T-helper 9 cell (primary cell): ENCODE measurements at places on chromosomes 16 and 17.

GRCh38 chr17:69170377-69170776 is 28.7 kb upstream of the ABCA6 start:
- no peak for DNase-seq

DNA sequence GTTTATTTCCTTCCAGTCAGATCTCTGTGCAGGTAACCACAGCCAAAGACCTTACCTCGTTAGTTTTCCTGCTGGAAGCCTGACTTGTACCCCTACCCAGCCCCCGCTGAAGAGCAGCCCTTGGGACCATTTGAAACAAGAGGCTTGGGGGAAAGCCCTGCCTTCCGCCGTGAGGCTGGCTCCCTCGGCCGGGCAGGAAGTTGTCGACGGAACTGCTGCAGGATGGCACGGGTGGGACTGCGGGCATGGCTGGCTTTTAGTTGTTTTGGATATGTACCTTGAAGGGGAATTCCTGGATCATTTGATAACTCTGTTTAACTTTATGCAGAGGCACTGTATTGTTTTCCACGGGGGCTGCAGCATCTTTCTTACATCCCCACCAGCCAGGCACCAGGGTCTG is 49.0 kb upstream of the ENDOV start:
- no peak for DNase-seq

DNA sequence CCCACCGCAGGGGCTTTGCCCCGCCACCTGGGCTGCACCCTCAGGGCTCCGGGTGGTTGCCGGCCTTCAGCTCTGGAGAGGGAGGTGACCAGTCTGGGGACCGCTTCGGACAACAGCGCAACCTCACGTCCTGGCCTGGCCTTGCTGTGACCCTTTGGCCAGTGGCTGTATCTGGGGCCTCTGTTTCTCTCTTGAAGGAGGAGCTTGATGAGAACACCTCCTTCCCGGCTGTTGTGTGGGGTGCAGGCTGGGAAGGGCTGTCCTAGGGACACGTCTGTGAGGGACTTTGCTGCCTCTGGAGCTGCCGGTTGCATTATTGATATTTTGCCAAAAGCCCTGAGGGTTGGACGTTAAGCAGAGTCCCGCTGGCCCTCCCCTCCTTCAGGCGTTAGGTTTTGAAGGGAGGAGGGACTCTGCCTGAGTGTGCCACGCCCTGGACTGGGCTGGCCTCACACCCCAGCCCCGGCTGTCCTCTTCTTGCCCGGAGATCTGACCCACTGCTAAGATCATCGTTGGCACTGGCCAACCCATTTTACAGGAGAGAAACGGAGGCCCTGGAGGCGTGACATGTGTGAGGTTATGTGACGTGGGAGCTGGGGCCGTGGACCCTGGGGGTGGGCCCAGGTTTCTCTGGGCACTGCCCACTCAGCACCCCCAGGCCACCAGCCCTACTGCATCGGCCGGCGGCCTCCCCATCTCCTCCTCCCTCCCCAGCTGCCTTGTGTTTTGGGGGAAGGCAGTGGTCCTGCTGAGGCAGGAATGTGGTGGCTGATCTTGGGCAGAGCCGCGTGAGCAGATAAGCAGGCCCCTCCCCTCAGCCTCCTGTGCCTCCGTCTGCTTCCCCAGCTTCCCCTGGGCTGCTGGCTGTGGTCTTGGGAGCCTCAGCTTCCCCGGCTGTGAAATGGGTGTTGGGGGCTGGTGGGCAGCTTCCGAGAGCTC is 8.5 kb downstream of the ZFPM1 start:
- DNase-seq: no peak

- no peak for DNase-seq
Measured at GRCh38 chr17:55430541-55431288, 9.1 kb upstream of the MMD start.

- no peak for DNase-seq
Measured at GRCh38 chr17:34755981-34756636, 176.7 kb downstream of the TMEM132E start.

- no peak for DNase-seq
Measured at GRCh38 chr16:27181019-27181790, 22.1 kb upstream of the KDM8 start.

GRCh38 chr16:86514481-86515376 is 4.4 kb downstream of the FOXF1 start:
- no peak for DNase-seq

DNA sequence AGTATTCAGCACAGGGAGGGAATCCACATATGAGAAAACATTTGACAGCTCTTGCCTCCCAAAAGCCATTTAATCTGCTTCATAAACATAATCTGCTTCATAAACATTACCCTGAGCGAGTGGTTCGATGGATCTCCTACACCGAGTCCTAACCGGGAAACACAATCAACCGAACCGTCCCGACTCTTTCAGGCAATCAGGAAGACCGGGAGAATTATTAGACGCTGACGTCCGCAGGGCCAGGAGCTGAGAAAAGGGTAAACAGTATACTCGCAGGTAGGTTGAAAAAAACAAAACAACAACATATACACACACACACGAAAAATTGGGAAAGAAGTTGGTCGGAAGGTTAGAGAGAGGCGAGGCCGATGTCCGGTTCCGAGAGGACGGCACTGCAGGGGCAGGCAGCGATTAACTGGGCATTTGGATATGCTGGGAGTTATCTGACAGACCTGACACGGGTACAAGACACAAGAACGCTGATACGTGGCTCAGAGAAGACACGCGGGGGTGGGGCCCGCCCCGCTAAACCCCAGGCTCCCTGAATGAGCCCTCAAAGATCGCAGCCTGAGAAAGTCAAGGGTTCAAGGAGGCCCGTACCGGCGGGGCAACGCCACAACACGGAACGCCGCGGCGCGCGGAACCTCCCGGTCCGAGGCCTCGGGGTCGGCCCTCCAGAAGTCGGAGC is 585 bp downstream of the AP1G1 start:
- no peak for DNase-seq

DNA sequence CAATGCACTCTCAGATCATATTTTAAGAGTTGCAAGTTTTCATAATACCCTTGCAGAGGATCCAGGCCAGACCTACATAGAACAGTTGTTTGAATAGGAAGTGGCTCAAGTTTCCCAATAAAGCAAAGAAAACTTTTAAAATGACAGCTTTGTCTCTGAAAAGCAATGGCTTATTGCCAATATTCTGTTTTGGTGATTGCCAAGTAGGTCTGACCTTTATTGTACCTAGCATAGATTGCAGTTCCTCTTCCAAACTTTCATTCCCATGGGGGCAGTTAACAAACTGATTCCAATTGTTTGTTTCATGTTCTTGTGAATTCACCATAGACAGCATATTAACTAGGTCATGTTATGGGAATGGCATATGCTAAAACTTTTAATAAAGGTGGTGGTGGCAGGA is 664.6 kb upstream of the CA10 start:
- no peak for DNase-seq

GRCh38 chr17:29764748-29765147 is 142.0 kb upstream of the CORO6 start:
- no peak for DNase-seq

DNA sequence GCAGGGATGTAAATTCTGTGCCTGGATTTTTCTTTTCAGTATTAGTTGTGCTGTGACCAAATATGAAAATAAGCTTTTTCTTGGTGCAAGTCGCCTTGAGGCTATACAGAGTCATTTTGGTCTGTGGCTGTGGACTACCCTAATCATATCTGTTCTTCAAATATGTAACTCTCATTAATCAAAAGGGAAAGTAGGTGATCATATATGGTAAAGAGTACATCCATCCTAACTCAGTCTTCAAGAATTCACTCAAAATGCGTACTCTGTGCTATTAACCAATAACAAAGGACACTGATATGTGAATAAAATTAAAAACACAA is 2.6 kb downstream of the CPD start:
- no peak for DNase-seq

DNA sequence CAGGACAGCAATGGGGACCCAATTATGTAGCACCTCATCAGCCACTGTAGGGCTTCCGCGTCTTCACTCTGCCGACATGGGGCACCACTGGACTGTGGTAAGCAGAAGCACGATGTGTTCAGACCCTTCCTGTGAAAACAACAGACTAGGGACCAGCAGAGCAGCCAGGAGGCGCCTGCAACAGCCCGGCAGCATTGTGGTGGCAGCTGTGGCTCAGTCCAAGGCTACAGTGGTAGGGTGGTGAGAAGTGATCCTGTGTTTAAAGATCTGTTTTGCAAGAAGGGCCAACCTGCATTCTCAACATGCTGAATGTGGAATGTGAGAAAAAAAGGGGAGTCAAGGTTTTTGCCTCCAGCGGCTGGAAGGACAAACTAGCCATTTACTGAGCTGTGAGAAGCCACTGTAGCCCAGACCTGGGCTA is 80.8 kb downstream of the GAS7 start:
- no peak for DNase-seq

GRCh38 chr16:74271872-74272271 is 24.7 kb upstream of the PSMD7 start:
- DNase-seq: no peak

GRCh38 chr16:65537336-65537735 is 415.5 kb upstream of the CDH11 start:
- no peak for DNase-seq

GRCh38 chr16:48852951-48853350 is 243.0 kb upstream of the N4BP1 start:
- no peak for DNase-seq

DNA sequence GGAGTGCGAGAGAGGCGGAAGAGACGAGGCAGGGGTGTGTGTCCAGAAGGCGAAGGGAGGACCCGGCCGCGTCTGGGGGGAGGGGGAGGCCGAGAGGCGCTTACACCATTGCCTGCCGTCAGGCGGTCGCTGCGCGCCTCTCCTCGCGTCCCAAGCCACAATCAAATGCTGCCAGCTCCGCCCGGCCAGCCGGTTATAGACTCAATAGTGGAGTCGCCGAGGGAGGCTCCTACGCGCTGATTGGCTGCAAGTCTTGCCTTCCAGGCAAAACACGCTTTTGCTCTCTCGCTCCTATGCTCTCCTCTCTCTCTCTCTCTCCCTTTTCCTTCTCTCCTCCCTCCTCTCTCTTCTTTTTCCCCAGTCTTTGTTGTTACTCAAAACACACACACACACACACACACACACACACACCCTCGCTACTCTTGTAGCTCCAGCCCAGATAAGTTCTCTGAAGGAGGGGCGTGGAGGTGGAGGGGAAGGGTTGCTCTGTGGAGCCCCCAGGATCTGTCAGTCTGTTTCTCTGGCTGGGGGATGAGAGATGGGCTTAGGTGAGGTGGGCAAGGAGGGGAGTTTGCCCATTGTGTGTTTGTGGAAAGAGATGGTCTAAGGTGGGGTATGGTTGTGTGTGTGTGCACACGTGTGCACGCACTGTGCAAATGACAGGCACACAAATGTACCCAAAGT is at the start of gene DLX3:
Gene DLX3 (minus strand): TSS at position 170 of the 684 bp plus-strand sequence. CDS start 226 bp downstream, outside the sequence.
- no peak for DNase-seq
